ENCODE measurements at places on chromosomes 13 and 19.

- DNase-seq: no peak
These were observed 141.3 kb downstream of the RNF17 start for GRCh38 chr13:24905242-24905641.

- no peak for DNase-seq
These were observed 357 bp upstream of the COG6 start for GRCh38 chr13:39655041-39655568.

DNA sequence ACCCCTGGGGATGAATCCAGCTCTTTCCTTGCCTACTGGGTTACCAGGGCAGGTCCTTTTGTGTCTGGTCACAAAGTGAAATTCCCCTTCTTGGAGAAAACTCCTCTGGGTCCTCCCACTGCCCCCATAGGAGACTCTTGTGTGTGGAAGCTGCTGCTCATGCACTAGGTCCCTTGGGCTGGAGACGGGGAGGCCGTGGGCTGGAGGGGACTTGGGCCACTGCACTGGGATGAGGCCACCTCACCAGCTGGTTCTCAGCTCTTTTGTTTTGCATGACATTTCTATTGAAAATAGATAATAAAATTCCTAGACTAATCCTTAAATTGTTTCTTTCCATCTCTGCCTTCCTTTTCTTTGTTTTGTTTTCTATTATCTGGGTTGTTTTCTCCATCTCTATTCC lies 62.4 kb downstream of the TEX29 start:
- DNase-seq: no peak

DNA sequence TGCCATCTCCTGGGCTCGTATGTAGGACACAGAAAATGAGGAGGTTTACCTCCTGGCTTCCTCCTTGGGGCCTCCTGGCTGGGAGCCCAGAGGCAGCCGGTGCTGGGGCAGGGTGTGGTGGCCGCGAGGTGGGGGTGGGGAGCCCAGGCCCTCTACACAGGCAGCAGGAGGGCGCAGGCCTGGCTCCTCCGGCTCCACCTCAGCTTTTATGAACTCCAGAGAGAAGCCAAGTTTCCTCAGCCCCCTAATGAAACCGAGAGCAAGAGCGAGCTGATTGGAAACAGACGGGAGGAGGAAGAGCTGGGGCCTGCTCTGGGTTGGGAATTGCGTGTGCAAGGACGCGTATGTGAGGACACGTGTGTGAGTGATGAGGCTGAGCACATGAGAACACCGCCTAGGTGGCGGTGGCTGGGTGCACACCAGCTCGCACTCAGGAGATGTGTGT lies 23.1 kb downstream of the LYL1 start:
- no peak for DNase-seq

DNA sequence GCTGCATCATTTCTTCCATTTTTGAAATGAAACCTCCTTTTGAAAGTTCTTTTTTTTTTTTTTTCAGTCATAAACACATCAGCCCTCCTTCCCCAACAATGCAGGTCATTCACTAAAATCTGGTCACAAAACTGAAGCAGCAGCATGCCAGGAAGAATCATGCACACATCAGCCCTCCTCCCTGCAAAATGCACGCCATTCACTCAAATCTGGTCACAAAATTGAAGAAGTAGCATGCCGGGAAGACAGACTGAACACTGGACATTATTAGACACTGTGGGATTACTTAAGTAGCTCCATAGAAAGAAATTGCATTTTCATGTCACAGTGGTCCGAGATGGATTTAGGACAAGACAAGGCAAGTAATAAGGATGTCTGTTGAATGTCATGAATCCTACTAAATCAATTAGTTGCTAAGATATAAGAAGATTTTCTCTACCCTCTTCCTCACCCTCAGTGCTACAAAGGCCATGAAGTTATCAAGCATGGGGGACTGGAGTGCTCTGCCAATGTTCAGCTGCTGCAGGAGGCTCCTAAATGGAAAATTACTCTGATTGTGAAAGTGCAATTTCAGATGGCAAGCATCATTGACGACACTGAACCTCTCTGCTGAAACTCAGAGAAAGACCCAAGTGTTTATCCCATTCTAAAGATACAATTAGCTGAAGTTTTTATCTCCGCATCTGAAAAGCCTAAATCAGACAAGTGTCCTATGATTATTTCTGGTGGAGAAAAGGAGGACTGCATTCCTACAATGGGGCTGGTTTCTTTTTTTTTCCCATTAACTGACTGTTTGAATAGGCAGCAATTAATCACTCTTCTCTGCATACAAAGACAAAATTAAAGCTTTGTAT lies 913.2 kb downstream of the DIAPH3 start:
- no peak for DNase-seq

DNA sequence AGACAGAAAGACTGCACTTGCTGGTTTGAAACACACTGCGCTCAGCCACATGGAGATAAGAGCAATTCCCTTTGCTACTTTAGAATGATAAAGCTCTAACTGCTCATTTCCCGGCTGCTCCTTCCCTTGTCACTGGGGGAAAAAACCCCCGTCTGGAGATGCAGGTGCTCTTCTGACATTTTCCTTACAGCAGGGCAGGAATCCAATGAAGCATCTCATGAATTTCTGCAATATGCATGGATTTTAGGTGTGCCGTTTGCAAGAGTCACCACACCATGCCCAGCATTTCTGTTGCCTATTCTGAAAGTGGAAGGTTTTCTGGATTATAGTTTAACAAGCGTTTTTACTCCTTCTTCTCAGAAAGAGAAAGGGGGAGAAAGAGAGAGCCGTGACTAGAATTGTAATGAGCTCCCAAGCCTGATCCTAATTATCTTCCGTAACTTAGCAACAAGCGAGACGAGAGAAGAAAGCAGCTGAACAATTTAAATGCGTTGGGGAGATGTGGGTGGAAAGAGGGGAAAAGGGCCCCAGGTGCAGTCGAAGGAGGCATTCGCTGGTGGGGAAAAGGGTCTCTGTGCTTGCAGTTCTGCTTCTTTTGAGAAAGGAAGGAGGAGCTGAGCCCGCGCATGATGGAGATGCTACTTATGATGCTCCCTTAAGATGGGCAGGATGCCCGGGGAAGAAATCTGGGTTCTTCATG lies 76.6 kb upstream of the SPATA13 start:
- no peak for DNase-seq

DNA sequence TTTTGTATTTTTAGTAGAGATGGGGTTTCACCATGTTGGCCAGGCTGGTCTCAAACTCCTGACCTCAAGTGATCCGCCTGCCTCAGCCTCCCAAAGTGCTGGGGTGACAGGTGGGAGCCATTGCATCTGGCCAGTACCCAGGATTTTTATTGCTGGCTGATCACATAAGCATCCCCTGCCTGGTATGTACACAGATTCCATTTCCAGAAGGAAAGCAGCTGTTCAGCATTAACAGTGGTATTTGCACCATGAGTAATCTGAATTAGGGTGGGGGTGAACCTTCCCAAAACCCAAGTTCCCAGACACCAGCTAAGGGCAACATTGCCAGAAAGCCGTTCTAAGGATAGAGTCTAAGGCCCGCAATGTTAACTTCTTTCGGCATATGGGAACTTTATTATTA lies 7.3 kb downstream of the ZNF555 start:
- no peak for DNase-seq

GRCh38 chr13:87042946-87043345 lies 628.2 kb upstream of the SLITRK5 start:
- DNase-seq: no peak

- no peak for DNase-seq
These were observed 113.6 kb upstream of the ARGLU1 start for GRCh38 chr13:106681536-106681935.

- DNase-seq: no peak
These were observed 136.4 kb upstream of the PCDH9 start for GRCh38 chr13:67366533-67366932.

DNA sequence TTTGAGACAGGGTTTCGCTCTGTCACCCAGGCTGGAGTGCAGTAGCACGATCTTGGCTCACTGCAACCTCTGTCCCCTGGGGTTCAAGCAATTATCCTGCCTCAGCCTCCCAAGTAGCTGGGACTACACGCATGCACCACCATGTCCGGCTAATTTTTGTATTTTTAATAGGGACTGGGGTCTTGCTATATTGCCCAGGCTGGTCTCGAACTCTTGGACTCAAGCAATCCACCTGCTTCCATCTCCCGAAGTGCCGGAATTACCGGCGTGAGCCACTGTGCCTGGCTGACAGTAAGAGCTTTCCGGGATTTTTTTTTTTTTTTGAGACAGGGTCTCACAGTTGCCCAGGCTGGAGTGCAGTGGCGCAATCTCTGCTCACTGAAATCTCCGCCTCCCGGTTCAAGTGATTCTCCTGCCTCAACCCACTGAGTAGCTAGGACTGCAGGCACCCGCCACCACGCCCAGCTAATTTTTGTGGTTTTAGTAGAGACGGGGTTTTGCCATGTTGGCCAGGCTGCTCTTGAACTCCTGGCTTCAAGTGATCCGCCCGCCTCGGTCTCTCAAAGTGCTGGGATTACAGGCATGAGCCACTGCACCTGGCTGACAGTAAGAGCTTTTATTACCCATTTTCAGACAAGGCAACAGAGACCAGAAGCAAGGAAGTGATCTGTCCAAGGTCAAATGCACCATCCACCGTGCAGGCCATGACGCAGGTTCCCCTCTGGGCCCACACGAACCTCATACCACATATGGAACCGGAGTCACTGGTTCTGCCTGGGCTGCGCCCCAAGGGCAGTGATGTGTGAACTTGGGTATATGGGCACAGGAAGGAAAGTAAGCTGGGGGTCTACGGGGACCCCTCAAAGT lies 21.0 kb downstream of the RFX1 start:
- DNase-seq: no peak

GRCh38 chr13:86870444-86870843 lies 800.7 kb upstream of the SLITRK5 start:
- no peak for DNase-seq

DNA sequence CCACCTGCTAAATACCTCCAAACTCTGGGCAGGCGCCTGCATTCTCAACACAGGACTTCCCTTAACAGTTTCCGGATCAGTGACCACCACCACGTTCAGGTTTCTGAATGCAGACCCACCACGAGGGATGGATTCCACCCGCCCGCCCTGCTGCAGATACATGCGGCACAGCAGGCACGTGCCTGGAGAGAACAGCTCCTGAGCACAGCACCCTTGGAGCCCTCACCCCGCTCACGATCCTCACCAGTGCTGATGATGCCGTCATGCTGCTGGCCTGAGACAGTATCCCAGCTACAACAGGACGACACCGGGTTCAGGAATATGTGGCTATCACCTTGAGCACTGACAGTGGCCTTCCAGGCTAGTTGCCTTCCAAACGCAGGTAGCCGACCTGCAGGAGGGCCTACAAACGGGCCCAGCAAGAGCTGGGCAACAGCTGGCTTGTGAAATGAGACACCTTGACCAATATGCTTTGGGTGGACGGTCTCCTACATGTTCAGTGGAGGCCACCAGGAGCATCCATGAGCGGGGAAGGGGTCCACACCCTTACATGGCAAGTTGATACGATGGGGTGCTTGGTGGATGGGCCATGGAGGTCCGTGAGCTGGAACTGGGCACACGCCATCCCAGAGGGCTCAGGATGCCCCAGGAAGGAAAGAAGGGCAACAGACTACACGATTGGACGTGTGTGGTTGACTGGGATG lies 9.9 kb upstream of the QTRT1 start:
- DNase-seq: no peak

DNA sequence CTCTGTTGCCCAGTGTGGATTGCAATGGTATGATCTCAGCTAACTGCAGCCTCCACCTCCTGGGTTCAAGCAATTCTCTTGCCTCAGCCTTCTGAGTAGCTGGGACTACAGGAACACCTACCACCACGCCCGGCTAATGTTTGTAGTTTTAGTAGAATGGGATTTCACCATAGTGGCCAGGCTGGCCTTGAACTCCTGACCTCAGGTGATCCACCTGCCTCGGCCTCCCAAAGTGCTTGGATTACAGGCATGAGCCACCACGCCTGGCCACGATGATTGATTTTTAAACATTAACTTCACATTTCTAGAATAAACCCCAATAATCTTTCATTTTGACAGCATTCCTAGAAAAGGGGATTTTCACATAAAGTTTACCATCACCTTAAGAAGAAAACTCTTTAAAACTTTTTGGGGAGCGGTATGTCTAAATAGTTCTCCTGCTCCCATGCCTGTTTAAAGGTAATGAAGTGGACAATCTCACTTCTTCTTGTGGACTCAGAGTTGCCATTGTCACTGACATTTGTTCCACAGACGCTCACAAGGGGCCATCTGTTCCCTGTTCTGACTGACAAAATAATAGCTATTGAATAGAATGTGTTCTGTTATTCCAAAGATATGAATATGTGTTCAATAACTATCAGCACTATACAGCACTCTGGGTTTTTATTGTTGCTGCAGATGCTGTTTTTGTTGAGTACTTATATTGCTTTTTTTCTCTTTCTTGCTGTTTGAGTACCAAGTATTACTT lies 66.1 kb upstream of the C1QTNF9B start:
- DNase-seq: no peak

DNA sequence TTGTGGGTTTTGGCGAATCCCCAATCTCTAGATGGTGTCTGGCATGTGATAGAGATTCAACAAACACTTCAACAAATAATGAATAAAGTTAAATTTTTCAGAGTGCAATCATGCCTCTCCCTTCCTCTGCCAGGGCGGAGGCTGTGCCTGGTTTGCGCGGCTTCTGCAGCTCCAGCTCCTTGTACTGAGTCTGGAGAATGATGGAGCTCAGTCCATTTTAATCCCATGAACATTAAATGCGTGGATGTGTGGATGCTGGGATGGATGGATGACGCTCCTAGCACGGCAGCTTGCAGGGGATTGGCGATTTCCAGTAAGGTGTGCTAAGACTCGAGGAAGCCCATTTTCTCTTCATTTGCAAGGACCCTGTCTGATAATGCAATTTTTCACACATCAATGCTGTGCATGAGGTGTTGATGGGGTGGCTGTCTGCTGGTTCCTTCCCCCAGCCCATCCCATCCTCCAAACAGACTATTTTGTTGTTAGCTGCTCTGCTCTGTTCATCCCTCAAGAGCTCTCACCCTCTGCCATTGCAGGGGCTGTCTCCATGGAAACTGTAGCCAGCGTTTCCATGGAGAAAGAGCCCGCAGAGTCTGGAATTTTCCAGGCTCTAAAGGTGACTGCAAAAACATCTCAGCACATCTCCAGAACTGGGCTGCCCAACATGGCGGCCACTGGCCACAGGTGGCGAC lies 92.6 kb upstream of the PEG3 start:
- no peak for DNase-seq

DNA sequence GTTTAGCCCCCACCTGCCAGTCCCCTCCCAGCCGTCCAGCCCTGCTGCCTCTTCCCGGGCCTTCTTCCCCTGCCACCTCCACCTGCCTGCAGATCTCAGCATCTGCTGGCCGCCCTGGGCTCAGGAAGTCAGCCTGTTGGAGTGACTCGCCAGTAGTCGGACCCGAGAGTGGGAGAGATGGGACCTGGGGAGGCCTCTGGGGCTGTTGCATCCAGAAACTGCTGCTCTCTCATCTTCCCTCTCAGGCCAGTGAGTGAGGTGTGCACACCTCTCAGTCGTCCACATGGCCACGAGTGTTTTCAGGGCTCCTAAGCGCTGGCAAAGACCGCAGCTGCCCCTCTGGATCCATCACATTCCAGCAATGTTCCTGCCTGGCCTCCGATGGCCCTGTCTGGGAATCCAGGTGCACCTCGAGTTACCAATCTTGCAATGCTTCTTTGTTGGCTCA lies 151.8 kb upstream of the SOX1 start:
- DNase-seq: no peak
